ENCODE measurements at places on chromosomes 2 and 18.

GRCh38 chr2:218904176-218904575 lies 23.5 kb downstream of the WNT10A start:
- peaks cover 5% of the 10 kb centered on the region for H3K36me3 ChIP-seq
- H3K4me1 ChIP-seq = peaks cover 4% of the 10 kb centered on the region
- no peak overlapping the region for H3K27ac ChIP-seq
- DNase-seq = no peak
- no peak overlapping the region for H3K4me3 ChIP-seq

DNA sequence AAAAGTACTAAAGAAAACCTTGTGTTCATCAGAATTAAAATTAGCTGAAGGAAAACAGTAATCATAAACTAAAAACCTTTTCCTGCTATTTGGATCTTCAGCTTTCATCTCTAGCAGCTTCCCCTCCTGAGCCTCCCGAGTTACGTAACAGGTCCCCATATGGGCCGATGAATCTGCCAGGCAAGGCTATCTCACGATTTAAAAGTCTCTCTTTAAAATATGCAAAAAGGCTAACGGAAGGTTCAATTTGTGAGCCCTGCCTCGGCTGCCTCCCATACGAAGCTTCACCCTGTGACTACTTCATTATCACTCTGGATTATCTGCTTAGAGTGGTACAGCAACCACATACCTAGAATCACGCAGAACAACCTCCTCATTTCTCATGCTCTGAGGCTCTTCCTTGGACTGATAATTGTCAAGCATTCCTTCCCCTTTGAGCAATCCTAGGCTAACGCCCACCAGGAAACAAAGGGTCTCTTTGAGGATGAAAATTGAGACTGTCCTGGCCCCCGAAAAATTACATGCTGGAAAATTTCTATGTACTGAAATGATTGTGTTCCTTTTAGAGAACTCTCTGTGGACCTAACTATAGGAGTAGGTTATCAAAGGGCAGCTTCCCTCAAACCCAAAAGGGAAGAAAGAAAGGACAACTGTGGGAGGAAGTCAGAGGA lies 147.4 kb downstream of the ZEB2 start:
- no peak for DNase-seq
- H3K27me3 ChIP-seq = no peaks in the 10 kb centered on the region
- peaks cover 2% of the 10 kb centered on the region for H3K36me3 ChIP-seq
- H3K27ac ChIP-seq = no peak overlapping the region
- H3K4me1 ChIP-seq = peaks cover 19% of the 10 kb centered on the region

DNA sequence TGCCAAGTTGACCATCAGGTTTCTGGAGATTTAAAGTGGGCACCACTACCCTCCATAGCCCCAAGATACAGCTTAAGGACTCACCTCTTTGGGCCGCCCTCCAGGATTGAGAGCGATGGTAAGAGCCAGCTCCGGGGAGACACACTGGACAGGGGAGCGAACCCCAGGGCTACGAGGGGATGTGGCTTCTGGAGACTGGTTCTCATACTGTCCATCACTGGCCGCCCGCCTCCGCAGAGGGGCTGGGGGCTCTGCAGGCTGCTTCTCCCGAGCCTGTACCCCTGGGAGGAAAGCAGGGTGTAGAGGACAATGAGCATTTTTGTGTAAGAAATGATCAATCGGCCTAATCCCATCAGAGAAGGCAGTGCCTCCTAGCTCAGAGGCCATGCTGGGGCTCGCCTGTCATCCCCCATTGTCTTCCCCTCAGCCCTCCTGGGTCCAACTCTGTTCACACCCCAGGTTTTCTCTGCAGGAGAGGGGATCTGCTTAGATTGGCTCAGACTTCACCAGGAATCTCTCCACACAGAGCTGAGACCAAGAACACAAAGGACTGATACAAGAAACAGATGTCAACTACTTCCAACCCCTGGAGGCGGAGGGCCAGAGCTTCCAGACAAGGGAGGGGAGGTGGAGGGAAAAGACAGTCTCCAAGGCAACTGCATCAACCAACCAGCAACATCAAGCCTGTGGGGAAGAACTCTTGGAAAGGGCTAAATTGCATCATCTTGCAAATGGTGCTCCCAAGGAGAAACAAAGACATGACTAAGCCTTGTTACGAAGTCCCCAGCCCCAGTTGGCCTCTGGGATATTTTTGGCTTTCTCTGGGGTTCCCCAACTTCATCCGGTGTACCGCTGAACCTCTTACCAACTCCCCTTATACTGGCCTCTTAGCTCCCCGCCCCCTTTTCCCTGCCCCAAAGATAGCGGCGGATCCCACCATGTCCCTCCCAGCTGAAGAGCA lies 166.6 kb downstream of the TNS1 start:
- no peak overlapping the region for H3K4me3 ChIP-seq
- no peak overlapping the region for H3K27ac ChIP-seq
- DNase-seq = no peak
- no peaks in the 10 kb centered on the region for H3K36me3 ChIP-seq
- H3K27me3 ChIP-seq = peaks cover 58% of the 10 kb centered on the region
- H3K4me1 ChIP-seq = no peaks in the 10 kb centered on the region

- no peaks in the 10 kb centered on the region for H3K36me3 ChIP-seq
- no peak overlapping the region for H3K27ac ChIP-seq
- H3K4me3 ChIP-seq = no peak overlapping the region
- H3K27me3 ChIP-seq = peaks cover 10% of the 10 kb centered on the region
Measured at GRCh38 chr18:48222118-48222517, 187.1 kb downstream of the ZBTB7C start.
